HFF-Myc (cell line): ENCODE measurements at places on chromosomes 7 and 10.

DNA sequence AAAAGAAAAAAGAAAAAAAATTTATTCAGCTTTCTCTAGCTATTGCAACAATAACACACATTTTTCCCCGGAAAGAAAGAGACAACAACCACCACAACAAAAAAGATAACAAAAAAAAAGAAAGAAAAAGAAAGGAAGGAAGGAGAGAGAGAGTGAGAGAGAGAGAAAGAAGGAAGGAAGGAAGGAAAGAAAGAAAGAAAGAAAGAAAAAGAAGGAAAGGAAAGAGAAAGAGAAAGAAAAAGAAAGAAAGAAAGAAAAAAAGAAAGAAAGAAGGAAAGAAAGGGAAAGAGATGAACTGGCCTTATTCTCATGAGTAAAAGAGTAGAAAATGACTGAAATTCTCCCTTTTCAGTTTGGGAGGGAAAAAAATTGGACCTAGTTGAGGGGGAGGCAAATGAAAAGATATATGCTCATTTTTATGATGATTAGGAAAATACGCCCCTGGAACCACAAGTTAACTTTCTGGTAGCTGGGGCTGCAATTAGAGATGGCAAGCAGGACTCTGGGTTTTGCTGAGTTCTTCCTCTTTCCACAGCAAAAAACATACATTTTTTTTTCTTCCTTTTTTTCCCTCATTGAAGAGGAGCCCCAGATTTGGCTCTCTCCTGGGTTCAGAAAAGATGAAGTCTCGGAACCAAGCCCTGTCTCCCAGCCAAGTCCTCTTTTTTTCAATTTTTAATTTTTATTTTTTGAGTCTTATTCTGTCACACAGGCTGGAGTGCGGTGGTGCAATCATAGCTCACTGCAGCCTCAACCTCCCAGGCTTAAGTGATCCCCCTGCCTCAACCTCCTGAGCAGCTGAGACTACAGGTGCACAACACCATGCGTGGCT lies 12.6 kb upstream of the PRDX3 start:
- DNase-seq: no peak

DNA sequence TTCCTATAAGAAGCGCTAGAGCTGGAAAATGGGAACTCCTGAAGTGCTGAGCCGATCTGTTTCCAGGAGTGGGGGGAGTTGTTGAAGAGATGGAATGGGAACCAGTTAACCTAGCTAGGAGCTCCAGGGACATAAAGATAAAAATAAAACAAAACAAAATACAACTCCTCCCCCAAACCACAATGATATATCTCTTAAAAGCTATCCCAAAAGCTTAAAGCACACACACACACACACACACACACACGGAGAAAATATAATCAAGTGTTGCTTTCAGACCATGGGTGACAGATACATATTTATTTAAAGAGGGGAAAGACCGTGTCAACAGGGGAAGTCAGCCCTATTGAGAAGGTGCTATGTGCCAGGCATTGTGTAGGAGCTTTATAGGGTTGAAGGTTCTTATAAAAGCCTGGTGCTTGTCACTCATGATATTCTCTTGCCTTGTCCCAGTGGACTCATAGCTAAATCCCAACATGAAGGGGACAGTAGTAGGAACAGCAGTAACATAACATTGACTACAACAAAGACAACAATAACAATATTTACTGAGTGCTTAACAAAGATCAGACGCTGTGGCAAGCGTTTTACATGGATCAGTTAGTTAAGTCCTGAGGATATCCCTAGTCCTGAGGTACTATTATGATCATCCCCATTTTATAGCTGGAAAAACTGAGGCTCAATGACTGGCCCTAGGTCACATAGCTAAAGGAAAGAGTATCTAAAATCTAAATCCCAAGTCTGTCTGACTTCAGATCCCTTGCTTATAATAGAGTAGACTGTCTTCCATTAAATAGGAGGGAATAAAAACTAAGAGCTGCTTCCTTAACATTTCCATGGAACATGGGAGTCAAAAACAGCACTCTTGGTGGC lies 115.5 kb downstream of the SPAG6 start:
- DNase-seq: no peak

- no peak for DNase-seq
Measured at GRCh38 chr7:129990403-129991192, 37.8 kb upstream of the UBE2H start.

- no peak for DNase-seq
Measured at GRCh38 chr10:118259288-118259906, 82.7 kb downstream of the FAM204A start.

GRCh38 chr10:398954-399353 lies 263.7 kb downstream of the ZMYND11 start:
- DNase-seq: no peak

DNA sequence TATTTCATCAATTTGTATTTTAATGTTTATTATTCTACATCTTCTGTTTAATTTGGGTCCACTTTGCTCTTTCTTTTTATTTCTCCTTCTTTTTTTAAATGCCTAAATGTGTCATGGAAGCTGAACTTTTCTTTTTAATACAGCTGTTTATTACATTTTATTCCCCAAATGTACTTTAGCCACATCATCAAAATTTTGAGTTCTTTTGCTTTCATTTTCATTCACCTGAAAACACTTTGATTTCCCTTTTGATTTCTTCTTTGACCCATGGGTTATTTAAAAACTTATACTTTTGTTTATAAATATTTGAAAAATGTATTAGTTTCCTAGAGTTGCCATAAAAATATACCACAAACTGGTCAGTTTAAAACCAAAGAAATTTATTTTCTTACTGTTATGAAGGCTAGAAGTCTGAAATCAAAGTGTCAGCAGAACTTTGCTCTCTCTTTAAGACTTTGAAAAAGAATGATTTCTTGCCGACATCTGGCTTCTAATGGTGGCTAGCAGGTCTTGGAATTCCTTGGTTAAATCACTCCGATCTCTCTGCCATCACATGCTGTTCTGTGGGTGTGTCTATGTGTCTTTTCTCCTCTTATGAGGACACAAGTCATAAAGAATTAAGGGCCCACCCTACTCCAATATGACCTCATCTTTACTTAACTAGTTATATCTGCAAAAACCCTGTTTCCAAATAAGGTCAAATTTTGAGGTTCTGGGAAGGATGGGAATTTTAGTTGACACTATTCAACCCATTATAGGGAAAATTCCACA lies 225.5 kb downstream of the ANKRD7 start:
- no peak for DNase-seq
